Transverse colon (tissue), 4 donors: ENCODE measurements at places on chromosomes 4 and X. TPM values are rescaled to one million over a fixed set of nuclear protein-coding genes. Genes with fewer than 3 reads are reported as not detected.

FAM114A1 gene
- 116 TPM for total RNA-seq

PDZD4 gene
- 2.0 TPM for total RNA-seq

MAP9 gene
- total RNA-seq: 9.6 TPM

RTL3 gene
- 0.14 TPM for total RNA-seq

NALF2 gene
- not detected for total RNA-seq

PABPC5 gene
- total RNA-seq: not detected

CXCL6 gene
- not detected for total RNA-seq

FOXR2 gene
- not detected for total RNA-seq

CA5B gene
- 1.1 TPM for total RNA-seq

RPL39 gene
- total RNA-seq: 2,739 TPM

- peak; percentile 78 for DNase-seq
These were observed 3.5 kb downstream of the TMSB4X start for GRCh38 chrX:12978205-12979025.

DNA sequence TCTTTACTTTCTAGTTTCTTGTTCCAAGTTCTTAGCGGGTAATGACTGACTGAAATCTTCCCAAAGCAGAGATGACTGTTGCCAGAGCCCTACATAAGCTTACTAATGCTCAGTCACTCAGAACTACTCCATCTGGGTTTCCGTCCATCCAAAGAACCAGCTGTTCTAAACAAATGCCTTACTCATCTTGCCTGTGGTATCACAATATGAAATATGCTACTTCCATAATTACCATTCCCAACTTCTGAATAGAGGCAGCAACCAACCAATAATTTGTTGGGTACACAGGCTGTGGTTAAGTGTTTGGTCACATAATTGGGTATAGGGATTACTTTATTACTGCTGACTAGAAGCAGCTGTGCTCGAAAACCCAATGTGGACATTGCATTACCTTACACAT is 930.2 kb upstream of the DIAPH2 start:
- no peak for DNase-seq

DNA sequence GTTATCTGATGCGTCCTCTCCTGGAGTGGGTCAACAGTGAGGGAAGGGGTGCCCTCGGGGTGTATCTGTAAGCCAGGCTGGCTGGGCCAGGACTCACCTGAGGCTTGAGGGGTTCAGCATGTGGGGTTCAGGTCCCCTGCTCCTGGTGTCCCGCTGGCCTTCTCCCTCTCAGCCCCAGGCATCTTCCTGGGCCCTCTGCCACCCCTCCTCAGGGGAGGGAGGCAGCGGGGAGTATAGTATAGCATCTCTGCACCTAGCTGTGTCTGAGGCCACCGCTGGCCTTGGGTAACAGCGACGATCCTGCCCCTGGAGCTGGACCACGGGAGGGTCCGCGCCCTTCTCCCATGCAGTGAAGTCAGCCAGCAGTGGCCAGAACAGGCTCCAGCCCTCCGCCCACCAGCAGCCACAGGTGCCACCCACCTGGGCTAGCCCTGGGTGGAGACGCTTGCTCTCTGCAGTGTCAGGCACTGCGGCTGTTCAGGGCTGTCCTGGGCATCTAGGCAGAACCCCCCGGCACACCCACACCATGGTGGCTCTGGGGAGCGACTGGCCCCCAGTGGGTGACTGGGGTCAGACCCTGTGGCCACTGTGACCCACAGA is 110.7 kb upstream of the NKX1-1 start:
- DNase-seq: no peak

DNA sequence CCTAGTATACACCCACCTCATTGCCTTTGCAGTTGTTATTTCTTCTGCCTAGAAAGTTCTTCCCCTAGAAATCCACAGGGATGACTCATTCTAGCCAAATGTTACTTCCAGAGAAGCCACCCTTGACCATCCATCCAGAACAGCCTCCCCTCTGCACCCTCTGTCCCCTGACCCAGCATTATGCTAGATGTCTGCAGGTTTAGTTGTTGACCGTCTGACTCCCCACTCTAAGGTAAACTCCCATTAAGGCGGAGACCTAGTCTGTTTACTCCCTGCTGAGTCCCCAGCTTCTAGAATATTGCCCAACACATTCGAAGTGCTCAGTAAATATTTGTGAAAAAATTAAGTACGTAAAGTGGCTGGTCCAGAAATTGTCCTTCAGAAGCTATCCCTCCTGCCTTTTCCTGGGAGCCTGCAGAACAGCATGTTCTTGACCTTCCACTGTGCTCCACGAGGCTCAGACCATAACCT is 11.0 kb downstream of the SRD5A3 start:
- DNase-seq: no peak

GRCh38 chr4:161320377-161320776 is 843.4 kb downstream of the FSTL5 start:
- no peak for DNase-seq

DNA sequence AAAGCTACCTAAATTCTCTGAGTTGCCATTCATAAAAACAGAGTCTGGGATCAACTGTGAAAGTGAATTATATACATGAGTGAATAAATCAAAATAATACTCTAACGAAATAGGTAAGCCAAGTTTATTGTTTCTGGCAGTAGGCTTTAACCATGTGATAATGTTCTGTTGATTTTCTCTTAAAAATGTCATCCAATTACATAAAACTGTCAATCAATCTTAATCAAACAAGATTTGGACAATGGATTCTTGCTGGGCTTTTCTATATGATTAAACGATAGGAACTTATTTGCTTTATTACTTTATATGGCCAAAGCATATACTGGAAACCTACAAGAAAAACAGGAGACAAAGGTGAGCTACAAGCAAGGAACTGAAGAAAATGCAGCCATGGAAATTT is 148.8 kb downstream of the INPP4B start:
- DNase-seq: no peak

GRCh38 chrX:111259559-111259958 is 10.7 kb downstream of the CAPN6 start:
- no peak for DNase-seq

DNA sequence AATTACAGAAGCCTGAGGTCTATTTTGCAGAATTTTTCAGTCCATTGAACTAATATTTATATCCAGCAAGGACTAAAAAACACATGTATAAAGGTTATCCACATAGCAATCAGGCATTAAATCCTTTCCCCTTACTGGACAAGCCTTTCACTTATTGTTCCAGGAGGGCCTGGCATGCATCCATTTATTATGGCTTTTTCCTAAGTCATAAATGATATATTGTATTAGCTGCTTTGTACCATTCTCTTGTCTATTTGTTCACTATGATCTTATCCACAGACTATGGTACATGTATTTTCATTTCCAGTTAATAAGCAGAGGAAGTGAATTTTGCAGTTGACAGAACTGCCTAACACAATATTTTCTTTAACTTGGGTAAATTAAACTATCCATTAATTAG is 105.4 kb upstream of the ANK2 start:
- no peak for DNase-seq

GRCh38 chr4:152616804-152617203 is 63.0 kb downstream of the TMEM154 start:
- DNase-seq: no peak

DNA sequence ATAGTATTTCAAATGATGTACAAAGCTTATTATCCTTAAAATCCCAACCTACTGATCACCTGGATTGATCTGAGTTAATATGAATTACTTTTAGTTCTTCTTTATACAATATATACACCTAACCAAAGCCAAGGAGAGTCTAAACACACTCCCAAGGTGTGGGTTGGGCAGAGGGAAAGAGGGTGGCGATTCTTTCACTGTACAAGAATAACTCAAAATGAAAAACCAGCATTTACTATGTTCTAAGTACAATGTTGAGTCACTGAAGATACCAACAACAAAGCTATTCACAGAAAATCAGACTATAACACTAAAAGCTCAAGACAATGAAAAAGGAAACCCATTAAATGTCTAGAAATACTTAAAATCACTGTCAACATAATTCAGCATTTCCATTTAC is 46.6 kb downstream of the ANKRD17 start:
- DNase-seq: no peak

- DNase-seq: no peak
These were observed 90.1 kb downstream of the WFS1 start for GRCh38 chr4:6359536-6360308.

- DNase-seq: no peak
These were observed 7.4 kb downstream of the ADRA2C start for GRCh38 chr4:3773552-3774001.

- no peak for DNase-seq
These were observed 5.5 kb upstream of the GSX2 start for GRCh38 chr4:54094451-54094850.

- no peak for DNase-seq
These were observed 49.5 kb downstream of the HTRA3 start for GRCh38 chr4:8319061-8319460.

DNA sequence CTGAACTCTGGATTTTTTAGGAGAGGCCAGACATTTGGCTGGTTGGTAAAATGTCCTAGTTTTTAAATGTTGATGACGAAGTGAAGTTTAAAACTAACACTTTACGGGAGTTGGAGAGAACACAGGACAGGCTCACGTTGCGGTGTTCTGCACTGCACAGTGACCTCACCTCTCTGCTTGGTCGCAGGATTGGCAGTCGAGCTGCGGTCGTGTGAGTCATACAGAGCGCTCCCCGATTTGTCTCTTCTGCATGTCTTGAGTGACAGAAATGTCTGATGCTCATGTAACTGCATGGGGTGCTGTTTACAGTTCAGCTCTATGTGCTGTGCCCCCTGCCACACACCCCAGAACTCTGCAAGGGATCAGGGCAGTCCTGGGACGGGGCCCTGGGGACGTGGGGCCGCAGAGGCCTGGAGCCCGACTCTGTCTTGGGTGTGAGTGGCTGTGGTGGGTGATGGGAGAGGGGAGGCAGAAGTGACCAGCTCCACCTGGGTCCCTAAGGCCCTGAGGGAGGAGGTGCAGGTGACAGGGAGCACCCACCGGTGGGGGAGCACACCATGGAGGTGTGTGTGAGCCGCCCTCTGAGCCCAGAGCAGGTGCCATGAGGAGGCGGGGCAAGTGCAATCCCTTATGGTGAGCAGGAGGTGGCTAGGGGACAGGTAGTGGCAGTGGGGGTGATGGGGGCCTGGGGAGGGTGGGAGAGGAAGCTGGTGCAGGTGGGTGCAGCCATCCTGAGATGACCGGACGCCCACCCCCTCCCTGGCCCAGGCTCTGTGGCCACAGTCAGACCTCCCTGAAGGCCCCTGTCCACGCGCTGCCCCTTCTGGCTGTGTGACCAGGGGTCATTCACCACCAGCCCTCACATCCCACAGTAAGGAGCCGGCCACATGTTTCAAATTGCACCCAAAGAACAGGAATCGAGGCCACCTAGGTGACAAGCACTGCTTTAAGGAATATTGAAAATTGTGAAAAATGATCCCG is 77.9 kb upstream of the ADRA2C start:
- DNase-seq: no peak

- DNase-seq: no peak
These were observed 138.4 kb downstream of the SLC7A11 start for GRCh38 chr4:138103597-138104283.

DNA sequence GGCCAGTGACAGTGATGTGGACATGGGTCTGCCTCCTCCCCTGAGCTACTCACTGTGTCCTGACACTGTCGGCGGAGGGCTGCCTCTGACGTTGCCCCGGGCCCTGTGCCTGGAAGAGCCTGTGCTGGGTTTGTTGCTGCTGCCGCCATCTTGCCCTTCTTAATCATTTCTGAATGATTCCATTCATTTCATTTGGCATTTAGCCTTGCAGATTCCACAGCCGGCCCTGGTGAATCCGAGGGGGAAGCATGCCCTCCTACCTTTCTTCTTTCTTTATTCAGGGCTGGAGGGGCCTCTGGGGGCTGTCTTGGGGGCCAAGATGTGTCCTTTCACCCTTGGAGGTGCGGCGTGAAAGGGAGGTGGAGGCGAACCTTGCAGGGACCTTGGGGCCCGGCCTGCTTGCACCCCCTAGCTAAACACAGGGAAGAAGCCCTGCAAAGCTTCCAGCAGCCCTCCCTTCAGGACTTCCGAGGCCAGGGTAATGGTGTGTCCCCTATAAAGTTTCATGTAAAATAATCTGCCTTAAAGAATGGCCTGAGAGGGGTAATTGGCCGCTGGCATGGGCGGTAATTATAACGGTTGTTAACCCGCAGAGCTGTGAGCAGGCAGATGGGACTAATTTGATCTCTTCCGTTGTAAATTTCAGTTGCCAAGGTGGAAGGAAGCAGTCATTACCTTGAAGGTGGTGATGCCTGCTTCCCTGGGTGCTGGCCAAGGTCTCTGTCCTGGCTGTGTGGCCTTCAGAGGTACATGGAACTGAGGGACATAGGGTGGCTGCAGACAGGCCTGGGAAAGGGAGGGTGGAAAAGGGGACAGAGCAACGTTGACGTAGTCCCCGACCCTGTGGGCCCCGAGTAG is 92.3 kb downstream of the PSAPL1 start:
- DNase-seq: no peak

GRCh38 chr4:111108153-111108552 is 485.3 kb upstream of the PITX2 start:
- DNase-seq: no peak

DNA sequence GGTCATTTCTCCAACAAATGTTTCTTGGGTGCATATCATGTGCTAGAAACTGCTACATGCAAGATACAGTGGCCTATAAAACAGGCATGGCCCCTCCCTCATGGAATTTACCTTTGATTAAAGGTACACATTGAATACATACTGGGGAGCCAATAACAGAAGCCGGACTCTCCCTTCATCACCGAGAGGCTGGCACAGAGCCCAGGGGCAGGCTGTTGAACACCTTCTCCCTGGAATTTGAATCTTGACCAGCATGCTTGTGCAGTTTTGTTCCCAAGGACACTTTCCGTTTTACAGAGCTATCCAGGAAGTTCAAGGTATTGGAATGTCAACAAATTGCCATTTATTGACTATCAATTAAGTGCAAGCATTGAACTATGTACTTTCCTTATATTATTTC is 33.2 kb downstream of the PPARGC1A start:
- peak; percentile 86 for DNase-seq

GRCh38 chrX:119989905-119990555 is 46.5 kb upstream of the NKAP start:
- DNase-seq: no peak

- peak; percentile 52 for DNase-seq
These were observed 312.7 kb downstream of the SPRY1 start for GRCh38 chr4:123709336-123709735.

- no peak for DNase-seq
These were observed 123.0 kb downstream of the RASGEF1B start for GRCh38 chr4:81348778-81349094.

GRCh38 chrX:77788050-77788449 is 2.0 kb upstream of the ATRX start:
- no peak for DNase-seq

- peak; percentile 23 for DNase-seq
These were observed 48.0 kb downstream of the SLC25A5 start for GRCh38 chrX:119516157-119516702.

DNA sequence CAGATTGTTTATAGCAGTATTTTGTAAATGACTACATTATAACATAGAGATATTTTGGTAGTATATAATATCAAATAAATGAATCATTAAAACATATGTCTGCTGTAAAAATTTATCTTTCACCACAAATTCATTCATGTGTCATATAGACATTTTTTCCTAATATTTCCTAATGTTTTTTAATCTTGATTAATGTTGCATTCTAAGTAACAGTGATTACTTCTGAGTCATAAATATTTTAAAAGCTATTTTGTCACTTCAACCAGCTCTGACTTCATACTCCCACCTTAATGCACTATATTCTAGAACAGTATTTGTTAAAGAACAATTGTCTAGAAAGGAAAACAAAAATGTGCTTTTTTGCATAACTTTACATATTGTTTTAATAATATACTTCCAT is 904.6 kb downstream of the CCSER1 start:
- no peak for DNase-seq

GRCh38 chr4:58776627-58777026 is 1666.4 kb upstream of the IGFBP7 start:
- DNase-seq: no peak

- DNase-seq: no peak
These were observed 15.8 kb downstream of the TRPC5 start for GRCh38 chrX:112066813-112067212.
